ENCODE measurements at places on chromosomes 3 and 15.

- DNase-seq, result no peak
These were observed 16.0 kb downstream of the TNK2 start for GRCh38 chr3:195892105-195893043.

- DNase-seq, result no peak
These were observed 458.8 kb upstream of the SEMA6D start for GRCh38 chr15:47258521-47258920.

- DNase-seq, result peak; percentile 44
These were observed at the start of gene SUSD5 for GRCh38 chr3:33218446-33219174. SUSD5 (minus strand) TSS chr3:33218810; CDS start chr3:33218797, 13 bp downstream.

DNA sequence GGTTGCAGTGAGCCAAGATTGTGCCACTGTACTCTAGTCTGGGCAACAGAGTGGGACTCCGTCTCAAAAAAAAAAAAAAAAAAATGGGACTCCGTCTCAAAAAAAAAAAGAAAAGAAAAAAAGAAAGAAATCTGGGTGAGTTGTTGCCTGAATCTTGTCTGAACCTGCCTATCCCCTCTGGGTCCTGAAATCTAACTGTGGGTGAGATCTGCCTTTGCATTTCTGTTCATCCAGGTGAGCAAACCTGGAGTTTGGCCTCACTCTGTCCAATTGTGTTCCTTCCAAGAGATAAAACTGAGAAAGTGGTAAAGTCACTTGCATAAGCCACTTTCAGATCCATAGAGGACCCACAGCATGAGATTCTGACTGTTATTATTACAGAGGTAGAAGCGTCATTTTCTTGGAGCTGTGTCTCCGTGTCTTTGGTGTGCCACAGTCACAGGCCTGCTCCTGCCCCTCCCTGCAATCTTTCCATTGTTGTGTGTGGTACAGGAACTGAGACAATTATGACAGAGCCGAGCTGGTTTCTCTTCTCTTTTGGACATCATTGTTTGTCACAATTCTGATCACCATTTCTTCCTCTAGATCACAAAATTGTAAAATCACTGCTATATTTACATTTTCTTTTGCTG, 235.9 kb downstream of the LPP start:
- DNase-seq, result no peak

Data from NCI-H1105 treated with DMSO at 0.1 percent for 48 hours (cell line).